Activated CD4-positive, alpha-beta memory T cell treated with anti-CD3 and anti-CD28 coated beads, Interleukin-2, amount 10 ng/mL, durations not matched to agents 7 days and 5 days (primary cell): ENCODE measurements at places on chromosomes 3 and 15.
A peak's percentile ranks its signal among the peaks of the same experiment; 100 is the strongest.

DNA sequence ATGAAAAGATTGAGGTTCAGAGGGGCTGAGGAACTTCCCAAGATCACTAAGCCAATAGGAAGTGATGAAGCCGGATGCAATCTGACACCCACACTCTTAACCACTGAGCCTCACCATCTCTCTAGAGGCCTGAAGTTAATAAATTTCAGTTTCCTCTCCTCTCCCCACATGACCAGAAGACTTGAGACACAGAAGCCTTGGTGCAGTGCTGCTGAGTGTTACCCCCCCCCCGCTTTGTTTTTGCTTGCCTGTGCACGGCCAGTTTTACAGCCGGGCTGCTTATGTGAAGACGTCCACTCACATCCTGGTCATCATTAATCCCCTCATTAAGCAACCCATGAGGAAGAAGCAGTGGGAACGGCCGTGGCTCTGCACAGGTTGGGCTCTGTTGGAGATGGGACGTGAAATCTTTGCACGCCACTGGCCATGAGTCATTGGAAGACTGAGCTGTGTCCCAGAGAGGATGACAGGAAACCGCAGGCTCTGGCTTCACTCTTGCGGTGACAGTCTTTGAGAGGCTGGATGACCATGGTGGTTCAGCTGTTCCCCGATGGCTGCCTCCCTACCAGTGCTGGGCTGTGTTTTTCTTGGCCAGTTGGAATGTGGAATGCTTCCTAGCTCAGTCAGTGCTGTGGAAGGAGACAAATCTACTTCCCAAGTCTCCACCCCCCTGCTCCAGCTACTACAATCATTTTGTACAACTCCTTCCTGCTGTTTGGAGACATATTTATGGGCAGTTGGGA lies 232.6 kb upstream of the LRTM1 start:
- no peak for DNase-seq

DNA sequence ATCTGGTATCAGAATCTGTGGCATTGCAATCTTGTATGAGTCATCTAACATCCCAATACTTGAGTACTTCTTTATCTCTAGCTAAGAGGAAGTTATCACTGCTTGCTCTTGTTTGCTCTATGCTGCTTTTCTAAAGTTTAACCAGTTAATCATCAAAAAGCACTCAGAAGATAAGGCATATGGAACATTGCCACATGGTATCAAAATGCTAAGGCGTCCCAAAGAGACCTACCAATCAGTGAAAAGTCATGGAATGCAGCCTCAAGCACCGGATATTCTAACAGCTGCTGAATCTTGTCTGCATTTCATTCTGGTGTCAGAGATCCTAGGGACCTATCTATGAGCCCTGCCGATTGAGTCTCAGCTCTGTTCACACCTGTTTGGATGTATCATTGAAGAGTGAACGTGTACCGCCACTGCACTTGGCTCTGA lies 192.8 kb downstream of the ARPP21 start:
- DNase-seq, result no peak

GRCh38 chr15:87638554-87639083 lies 617.9 kb downstream of the NTRK3 start:
- no peak for DNase-seq

DNA sequence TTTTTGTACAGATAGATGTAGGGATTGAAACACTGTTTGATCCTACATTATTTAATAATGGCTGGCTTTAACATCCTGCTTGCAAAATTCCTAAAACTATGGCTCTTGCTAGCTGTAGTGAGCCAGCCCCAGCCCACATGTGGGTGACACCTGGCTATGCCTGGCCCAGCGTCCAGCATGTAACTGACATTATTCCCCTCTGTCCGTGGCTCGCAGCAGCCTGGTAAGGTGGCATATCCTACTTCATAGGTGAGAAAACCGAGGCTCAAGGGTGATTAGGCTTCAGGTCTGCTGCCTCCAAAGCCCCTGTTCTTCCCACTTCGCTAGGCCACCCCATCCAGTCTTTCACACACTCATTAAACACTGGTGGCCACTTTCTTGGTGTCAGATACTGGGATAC lies 1.6 kb downstream of the CALML4 start:
- DNase-seq, result no peak

DNA sequence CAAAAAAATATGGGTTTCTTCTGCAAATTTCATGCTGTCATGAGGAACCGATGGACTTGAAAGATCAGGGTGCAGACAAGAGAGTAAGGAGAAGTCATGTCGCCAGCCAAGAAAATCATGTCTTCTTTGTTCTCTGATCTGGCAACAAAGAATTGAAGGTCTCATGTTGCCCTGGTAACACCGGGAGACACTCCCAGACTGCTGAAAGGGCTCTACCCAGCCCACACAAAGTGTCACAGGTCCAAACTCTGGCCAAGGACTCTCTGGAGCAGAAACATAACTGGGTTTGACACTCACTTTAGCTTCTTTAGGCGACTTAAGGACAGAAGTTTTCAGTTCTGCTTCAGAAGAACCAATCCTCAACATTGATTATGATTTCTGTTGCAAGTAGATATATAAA lies 42.9 kb downstream of the SIDT1 start:
- DNase-seq, result no peak

GRCh38 chr3:157793745-157794144 lies 290.5 kb upstream of the VEPH1 start:
- no peak for DNase-seq

DNA sequence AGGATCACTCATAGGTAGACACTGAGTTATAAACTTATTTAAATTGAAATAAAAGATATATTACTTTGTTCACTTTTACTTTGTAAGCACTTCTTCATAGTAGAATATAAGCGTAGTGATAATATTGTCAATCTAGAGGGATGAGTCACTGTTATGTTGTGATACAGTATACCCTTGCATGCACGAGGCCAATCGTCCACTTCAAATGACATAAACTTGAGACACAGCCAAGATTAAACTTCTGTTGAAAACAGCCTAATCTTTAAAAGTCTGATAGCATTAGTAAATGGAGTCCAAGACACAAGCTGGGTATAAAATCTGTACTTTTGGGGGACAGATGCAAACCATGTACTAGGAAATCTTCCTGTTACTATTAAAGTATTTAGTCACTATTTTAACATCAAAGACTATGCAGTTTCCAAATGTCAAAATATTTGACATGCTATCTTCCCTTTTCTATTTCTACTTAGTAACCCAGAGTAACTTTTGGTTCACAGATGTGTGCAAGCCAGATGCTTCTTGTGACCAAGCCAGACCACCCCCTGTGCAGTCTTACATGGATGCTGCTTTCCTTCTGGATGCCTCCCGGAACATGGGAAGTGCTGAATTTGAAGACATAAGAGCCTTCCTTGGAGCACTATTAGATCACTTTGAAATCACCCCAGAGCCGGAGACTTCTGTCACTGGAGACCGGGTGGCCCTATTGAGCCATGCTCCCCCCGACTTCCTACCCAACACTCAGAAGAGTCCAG lies 85.3 kb downstream of the PIK3R4 start:
- DNase-seq, result no peak

DNA sequence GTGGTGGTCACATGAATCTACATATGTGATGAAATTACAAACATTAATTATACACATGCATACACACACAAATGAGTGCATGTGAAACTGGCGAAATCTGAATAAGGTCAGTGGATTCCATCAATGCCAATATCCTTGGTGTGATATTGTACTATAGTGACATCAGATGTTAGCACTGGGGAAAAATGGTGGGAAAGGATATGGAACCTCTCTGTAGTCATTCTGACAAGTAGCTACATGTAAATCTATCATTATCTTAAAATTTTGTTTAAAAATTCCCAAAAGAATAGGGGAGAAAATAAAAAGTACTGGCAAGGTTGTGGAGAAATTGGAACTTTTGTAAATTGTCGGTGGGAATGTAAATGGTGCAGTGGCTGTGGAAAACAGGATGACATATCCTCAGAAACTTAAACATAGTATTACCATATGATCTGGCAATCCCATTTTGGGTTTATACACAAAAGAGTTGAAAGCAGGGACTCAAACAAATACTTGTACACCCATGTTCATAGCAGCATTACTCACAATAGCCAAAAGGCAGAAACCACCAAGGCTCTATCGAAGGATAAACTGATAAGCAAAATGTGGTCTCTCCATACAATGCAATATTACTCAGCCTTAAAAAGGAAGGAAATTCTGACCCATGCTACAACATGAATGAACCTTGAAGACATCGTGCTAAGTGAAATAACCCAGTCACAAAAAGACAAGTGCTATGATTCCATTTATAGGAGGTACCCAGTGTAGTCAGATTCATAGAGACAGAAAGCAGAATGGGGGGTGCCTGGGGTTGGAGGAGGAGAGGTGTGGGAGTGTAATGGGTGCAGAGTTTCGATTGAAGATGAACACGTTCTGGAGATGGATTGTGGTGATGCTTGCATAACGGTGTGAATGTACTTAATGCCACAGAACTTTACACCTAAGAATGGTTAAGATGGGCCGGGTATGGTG lies 25.3 kb upstream of the HRH1 start:
- DNase-seq, result no peak

- no peak for DNase-seq
Observed at GRCh38 chr15:77836906-77837648, 204.4 kb upstream of the LINGO1 start.

DNA sequence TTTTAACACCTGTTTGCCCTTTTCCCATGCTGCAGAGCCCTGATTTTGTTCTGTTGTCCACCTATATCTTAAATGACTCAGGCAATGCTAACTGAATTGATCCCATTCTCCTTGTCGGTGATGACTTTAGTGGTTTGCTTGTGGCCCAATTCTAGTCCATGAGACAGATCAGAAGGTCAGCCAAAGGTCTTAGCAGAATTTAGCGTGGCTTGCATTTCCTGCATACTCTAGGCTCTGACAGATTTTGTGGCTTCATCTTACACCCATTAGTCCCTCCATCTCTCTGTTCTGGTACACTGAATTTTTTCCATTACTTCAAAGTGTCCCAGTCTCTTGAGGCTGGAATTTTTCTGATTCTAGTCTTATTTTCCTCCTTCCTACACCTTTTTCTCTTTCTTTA lies 161.9 kb downstream of the STAC start:
- DNase-seq, result no peak

DNA sequence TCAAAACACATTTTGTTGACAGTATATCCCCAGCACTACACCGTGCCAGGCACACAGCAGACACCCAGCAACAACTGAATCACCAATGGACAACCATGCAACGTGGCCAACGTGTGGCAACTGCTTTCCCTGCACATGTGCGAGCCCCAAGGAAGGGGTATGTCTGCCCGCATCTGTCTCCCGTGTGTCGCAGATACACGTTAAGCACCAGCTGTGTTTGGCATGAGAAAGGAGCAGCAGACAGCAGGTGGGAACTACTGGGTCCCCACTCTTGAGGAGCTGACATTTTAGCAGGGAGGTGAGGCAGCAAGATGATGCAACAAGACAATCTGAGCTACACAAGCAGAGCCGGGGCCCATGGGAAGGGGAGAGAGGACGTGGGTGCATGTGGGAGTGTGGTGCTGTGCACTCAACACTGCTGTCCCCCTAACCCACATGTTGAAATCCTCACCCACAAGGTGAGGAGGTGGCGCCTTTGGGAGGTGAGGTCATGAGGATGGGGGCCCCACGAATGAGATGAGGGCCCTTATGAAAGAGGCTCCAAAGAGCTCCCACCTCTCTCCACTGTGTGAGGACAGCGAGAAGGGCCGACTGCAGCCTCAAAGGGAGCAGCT lies 56.2 kb downstream of the ROPN1B start:
- no peak for DNase-seq

DNA sequence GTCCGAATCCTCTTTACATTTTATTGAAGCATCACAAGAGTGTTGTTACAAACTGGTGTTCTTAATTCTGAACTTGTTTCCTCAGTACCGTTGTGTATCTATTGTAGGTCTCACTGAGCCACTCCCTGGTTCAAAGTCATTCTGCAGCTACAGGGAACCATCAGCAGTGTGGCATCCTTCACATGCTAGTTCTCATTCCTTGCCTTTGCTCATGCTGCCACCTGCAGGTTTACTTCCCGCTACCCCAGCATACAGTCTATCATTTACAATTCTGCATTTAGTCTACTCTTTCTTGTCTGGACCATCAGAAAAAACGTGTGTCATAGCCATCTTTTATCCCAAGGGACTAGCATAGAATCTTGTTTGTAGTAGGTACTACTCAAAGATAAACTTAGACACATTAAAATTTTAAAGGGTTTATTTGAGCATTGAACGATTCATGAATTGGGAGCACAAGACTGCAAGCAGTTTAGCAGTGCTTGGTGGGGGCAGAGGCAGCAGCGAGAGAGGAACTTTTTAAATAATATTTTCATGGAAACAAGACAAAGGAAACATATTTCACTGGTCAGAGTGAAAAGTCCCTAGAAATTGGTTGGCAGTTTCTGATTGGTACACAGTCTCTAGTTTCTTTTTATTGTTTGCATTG lies 402.1 kb downstream of the CADM2 start:
- no peak for DNase-seq

DNA sequence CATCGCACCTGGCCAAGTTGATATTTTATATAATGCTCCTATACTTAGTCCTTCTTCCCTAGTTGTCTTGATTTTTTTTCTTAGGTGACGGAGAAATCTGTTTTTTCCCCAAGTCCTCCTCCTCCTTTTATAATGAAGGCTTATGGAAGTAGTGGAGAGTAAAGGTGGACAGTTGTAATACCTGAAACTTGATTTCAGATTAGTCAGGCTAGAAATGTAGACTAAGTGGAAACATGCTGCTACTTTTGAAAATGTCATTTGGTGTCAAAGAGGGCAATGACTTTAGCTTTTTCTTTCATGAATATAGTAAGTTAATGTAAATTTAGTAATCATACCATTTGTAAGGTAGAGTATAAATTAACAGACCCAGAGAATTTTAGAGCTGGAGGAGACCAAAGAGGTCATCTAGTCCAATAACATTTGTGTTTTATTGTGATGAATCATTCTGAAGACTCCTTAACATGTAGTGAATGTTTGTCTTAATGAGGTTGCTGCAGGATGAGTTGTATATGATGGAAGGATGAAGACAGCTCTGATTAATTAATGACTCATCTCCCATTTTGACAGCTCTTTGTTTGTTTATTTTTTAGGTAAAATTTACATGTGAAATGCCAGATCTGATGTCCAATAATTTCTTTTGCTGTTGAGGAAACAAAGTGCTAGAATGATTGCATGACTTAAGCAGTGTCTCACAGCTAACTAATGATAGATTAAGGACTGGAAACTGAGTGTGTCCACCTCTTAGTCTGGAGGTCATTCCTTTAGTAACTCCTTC lies 8.7 kb downstream of the CTDSPL2 start:
- no peak for DNase-seq

GRCh38 chr15:57509965-57510364 lies 81.7 kb upstream of the MYZAP start:
- no peak for DNase-seq

GRCh38 chr3:138856799-138857198 lies 22.1 kb upstream of the PIK3CB start:
- DNase-seq, result no peak

GRCh38 chr3:187318819-187319616 lies 27.5 kb upstream of the MASP1 start:
- peak; percentile 40 for DNase-seq

GRCh38 chr3:168815946-168816345 lies 720.2 kb upstream of the GOLIM4 start:
- DNase-seq, result no peak

DNA sequence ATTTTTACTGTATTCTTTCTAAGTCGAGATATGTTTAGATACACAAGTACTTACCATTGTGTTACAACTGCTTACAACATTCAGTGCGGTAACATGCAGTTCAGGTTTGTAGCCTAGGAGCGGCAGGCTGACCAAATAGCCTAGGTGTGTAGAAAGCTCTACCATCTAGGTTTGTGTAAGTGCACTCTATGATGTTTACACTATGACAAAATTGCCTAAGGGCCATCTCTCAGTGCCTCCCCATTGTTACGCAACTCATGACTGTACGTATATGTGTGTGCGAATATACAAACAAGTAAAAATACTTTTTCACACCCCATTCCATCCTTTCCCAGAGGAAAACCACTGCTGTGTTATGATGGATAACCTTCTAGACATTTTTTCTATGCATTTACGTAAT lies 44.3 kb downstream of the PXYLP1 start:
- no peak for DNase-seq
